ENCODE measurements at places on chromosomes 4 and X.

GRCh38 chr4:1732911-1733310 is 11.6 kb downstream of the TACC3 start:
- no peak for DNase-seq

GRCh38 chrX:154355776-154356140 is 18.7 kb downstream of the FLNA start:
- no peak for DNase-seq

GRCh38 chr4:89123451-89123851 is 12.1 kb downstream of the TIGD2 start:
- no peak for DNase-seq

GRCh38 chr4:127501103-127501502 is 131.7 kb upstream of the INTU start:
- DNase-seq = no peak

DNA sequence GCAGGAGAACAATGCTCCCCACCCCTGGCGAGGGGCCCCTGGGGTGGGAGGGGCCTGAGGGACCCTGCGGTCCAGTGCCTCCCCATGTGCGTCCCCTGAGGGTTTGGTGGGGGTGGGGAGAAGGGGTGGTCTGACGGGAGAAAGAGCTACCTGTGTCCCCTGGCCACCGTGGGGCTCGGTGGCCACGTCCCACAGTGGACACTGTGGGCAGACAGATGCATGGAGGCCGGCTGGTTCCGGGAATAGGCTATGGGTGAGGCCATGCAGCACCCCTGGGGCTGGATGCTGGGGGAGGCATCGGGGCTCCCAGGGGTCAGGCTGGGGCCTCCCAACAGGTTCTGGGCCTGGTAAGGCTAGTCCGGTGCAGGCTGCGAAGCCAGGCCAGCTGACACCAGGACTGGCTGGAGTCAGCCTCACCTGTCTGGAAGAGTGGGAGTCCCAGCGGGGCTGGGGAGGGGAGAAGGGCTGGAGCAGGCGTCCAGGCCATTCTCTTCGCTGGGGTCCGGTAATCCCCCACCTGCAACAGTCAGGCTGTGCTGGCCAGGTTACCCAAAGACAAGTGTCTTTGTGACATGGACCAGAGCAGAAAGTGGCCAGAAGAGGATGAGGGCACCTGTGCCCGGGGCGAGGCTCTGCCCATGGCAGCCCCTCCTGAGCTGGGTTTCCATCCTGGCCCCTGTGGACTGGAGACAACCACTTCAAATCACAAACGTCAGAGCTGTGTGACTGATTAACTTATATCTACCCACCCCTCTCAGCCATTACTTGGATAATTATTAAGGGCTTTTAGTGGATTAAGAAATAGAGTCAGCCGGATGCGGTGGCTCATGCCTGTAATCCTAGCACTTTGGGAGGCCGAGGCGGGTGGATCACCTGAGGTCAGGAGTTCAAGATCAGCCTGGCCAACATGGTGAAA is 1.4 kb upstream of the FAM53A start:
- no peak for DNase-seq

DNA sequence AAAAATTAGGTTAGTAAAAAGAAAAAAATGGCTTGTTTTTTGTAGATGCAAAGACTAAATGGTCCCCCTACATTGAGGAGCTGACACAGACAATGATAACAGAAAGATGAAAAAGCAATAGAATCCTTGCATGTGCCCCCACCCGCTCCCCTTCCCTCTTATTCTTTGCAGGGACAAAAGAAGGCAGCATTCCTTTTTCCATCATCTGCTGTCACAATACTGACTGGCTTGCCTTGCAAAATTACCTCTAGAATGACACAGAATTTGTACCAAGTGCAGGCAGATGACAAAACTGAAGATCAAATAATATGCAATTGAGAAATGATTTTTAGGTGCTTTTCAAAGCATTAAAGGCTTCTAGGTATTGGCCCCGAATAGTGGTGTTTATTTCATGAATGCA is 153.1 kb upstream of the AGA start:
- DNase-seq = no peak

DNA sequence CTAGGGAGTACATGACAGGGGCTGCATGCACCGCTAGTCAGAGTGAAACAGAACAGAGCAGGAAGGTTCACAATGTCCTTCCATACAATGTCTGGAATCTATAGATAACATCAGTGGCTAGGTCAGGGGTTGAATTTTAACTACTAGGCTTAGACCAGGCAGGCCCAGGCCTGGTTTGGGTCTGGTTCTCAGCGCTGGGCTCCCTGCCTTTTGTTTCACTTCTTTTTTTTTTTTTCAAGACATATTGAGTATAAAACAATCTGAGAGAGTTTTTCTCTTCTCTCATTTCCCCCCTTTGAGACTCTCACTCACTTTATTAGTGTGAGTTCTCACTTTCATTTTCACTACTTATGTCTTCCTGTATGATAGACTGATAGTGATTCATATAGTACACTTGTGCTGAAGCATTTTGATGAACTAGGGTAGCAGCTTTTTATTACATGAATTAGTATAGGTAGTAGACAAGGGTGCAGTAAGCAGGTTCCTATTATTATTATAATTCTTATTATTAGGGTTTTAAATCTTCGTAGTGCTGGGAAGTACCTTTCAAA is 120.0 kb upstream of the ZDHHC15 start:
- DNase-seq = no peak

DNA sequence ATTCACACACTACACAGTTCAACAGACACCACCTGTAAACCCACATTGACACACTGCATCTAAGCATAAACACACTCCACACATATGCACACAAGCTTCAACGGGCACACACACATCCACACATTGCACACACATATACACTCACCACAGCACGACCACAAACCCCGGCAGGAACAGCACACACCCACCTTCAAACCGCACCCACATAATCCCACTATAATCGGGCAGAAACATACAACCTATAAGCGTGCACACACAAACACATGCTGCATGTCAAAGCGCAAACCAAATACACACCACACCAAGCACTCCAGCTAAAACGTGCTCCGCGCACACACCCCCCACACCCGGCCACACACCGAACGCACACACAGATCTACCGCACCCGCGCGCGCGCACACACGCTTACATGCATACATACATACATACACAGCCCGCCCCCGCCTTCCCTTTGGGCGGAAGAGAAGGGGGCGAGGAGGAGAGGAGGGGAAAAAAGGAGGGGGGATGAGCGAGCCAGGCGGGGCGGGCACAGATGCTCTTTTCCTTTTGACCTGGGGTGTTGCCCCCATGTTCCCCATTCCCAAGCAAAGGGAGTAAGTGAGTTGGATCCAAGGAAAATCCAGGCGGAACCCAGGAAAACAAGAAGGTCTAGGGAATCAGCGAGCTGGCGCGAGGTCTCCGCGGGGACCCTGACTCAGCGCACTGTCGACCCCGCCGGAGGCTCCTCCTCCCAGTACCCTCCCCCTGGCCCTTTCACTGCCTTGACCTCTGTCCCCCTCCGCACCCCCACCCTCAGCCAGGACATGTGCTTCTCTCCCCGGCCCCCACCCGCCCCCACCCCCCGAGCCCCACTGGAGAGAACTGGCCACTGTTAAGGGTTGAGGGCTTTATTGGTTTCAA is 9.9 kb downstream of the ARHGAP36 start:
- DNase-seq = no peak

- no peak for DNase-seq
Measured at GRCh38 chrX:15344106-15344505, 8.8 kb upstream of the PIGA start.

DNA sequence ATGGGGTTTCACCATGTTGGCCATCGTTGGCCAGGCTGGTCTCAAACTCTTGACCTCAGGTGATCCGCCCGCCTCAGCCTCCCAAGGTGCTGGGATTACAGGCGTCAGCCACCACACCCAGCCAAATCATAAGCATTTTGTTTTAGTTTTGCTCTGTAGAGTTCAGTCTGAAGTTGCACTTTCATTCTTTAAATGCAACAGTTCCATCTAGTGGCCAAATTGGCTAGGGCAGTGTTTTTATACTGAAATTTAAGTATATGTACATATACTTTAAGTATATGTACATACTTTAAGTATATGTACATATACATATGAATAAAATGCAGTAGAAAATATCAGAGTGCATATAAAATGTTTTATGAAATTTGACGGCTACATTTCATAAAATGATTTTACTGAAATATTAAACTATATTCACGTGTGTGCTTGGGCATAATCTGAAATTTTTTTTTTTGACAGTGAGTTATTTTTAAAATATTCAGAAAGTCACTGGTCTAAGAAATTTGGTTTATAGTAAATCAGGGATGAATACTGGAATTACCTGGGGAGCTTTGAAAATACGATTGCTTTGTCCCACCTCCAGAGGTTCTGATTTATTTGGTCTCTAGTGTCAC is 145.5 kb downstream of the NWD2 start:
- DNase-seq = peak; percentile 40

DNA sequence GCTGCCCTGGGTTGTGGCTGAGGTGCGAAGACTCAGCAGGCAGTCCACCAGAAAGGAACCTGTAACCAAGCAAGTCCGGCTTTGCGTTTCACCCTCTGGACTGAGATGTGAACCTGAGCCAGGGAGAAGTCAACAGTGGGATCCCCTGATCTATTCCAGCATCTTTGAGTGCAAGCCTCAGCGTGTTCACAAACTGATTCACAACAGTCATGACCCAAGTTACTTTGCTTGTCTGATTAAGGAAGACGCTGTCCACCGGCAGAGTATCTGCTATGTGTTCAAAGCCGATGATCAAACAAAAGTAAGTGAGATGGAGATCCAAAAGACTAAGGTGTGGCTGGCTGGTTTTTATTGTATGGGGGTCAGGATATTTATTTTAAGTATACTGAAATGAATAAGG is 11.3 kb downstream of the TBC1D1 start:
- no peak for DNase-seq

DNA sequence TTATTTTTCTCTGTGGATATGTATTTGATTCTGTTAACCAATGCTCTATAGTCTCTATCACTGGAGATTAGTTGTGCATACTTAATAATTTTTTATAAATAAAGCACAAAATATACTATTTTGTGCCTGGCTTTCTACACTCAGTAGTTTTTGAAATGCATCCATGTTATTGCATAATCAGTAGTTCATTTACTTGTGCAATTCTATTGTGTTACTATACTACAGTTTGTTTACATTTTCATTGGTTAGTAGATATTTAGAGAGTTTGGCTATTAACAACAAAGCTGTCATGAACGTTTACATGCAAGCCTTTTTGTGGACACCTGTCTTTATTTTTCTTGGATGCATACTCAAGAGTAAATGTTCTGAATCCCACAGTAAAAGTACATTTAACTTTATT is 265.0 kb upstream of the FAT4 start:
- no peak for DNase-seq

GRCh38 chrX:8043121-8043520 is 115.9 kb upstream of the PNPLA4 start:
- DNase-seq = no peak

DNA sequence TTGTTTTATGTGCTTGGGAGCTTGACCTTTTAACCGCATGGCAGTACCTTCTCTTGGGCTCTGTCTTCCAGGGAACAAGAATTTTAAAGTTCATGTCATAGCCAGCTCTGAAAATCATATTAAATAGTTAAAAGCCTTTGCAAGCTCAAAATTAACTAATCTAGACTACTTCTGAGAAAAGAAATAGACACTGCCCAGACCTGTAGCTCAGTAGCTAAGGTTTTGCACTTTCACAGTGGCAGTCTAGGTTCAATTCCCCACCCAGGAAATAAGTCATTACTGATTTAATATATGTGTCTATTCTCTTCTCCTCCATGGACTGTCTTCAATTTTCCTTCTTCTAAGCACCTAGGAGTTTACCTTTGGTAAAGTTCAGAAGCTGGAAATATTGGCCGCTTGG is 27.4 kb downstream of the HSD17B11 start:
- DNase-seq = no peak

GRCh38 chr4:122152711-122153226 is 638 bp downstream of the BLTP1 start:
- peak; percentile 17 for DNase-seq

DNA sequence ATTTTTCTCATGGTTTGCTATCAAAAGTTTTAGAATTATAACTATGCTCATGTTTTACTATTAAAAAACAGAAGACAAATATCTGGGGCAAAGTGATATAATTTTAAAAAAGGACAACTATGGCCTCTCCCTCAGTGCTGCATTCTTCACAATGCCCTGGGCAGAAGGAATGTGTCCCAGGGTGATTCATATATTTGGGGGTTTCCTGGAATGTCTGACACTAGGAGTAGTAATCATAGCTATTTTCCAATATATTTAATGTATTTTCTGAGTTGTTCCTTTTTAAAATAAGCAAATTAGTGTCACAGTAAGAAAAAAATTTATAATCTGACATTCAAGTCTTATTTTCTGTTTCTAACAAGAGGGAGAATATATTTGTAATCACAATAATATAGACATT is 281.7 kb downstream of the UNC5C start:
- no peak for DNase-seq

DNA sequence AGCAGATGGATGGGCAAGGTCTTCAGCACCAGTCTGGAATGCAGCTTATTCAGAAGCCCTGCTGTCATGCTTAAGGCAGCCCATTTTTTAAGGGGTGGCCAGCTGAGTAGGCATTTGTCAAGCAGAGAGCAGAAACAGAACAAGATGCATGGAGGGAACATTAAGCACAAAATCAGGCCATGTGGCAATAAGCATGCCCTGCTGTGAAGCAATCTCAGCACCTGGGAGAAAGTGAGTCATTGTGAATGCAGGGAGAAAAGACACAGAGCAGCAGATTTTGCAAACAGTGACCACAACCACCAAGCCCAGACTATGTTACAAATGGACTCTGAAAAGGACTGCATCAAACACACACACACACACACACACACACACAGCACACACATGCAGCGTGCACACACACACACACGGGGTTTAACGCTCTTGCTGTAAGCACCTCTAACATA is 94.1 kb upstream of the GALNT7 start:
- no peak for DNase-seq

DNA sequence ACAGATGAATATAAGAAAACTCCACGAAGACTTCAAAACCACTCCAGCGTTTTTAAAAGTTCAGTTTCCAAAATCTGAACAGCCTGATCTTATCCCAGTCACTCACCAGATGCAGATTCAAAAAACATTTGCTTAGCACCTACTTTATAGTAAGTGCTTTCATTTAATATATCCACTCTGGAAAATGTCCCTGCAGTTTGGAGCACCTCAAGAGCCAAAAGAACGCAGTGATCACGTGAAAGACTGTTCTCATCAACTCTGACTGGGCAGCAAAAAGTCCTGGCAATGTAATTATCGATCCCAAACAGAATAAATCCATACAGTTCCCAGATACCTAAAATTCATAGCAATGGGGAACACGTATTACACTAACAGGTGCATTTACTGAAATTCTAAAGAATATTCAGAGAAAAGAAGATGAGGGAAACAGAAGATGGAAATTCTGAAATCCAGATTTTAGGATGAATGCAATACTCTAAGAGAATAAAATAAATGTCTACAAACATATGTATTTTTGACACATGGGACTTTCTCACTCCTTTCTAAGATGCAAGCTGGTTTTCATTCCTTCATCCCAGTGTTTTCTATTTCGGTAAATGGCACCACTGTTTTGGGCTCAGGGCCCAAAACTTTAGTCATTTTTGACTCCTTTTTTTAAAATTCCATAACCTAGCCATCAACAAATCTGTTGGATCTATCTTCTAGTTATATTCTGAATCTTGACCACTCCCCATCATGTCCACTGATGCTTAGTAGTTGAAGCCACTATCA is 13.9 kb downstream of the ATP8A1 start:
- DNase-seq = no peak
